ENCODE measurements at places on chromosomes 1 and 21.

DNA sequence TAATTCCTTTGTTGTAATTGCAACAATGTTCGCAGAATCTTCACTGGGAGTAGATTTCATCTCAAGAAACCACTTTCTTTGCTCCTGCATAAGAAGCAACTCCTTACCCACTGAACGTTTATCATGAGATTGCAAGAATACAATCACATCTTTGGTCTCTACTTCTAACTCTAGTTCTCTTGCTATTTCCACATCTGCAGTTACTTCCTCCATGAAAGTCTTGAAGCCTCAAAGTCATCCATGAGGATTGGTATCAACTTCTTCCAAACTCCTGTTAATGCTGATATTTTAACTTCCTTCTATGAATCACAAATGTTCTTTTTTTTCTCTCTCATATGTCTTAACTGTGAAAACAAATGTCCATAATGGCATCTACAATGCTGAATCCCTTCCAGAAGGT is 118.6 kb upstream of the RAB4A start:
- no peak for DNase-seq

GRCh38 chr21:37371041-37371397 is 4.4 kb downstream of the DYRK1A start:
- no peak for DNase-seq

GRCh38 chr1:109750920-109751319 is 10.1 kb upstream of the GSTM3 start:
- DNase-seq: no peak

DNA sequence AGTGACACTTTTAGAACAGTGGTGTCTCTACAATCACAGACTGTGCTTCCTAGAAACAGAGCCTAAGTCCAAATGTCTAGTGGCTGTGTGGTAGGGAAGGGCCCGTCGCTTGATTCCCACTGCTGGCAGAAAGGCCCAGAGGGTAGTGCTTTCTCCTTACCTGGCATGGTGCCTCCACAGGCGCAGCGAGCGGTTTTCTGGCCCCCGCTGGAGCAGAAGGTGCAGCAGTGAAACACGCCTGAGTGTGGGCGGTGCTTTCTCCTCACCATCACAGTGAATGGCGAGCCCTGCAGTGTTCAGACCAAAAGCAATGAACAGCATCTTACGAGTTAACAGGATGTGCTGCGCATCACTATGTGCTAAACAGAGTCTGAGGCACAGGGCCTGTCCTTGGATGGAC is 8.3 kb downstream of the TRIM45 start:
- DNase-seq: no peak

GRCh38 chr1:244049162-244050013 is 1.7 kb upstream of the ZBTB18 start:
- no peak for DNase-seq

DNA sequence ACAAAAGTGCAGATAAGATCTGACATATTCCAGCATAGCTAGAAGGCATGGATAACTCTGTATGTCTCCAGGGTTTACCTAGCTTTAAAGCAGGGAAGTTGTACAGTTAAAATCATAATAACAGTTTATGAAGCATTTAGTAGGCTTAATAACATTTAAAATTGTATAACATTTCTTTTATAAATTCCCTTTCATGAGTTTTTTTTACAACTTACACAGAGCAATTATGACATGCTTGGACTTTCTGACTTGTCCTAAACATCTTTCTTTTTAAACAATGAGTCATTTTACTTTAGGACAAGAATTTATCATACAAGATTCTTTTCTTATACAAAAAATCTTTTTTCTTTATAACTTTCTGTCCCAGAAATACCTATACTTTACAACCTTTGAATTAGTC is 408.5 kb upstream of the NEGR1 start:
- DNase-seq: no peak

DNA sequence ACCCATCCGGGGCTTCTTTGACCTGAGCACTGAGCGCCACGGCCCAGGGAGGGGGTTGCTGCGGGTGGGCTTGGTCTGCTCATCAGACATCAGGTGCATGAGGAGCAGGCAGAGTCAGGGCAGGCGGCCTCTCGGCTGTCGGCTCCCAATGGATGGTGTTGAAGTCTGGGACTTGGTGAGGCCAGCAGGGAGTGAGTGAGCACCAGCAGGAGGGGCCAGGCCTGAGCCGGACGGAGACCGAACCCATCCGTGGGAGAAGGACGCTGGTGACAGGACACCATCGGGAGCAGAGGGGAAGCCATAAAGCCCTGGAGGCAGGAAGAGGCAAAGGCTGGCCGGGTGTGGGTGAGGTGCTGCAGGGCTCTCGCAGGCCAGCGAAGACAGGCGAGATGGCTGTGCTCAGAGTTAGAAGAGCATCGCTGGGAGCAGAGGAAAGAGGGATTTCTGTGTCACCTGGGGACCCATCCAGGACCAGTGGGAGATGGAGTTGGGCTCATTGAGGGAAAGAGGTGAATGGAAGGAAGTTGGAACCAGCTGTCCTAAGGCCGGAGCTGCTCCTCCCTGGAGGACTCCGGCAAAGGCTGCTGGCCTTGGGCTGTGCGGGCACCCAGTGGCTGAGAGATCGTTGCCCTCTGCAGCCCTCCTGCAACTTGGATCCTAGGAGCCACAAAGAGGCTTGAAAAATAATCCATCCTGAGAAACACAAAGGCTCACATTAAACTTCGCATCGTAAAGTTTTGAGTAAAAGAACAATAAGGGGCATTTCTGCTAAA is 49.9 kb downstream of the PDE9A start:
- no peak for DNase-seq

GRCh38 chr1:212225416-212225815 is 59.8 kb upstream of the PPP2R5A start:
- peak; percentile 13 for DNase-seq

- no peak for DNase-seq
Observed at GRCh38 chr1:118081387-118081786, 103.6 kb downstream of the SPAG17 start.

GRCh38 chr1:80893115-80893514 is 907.6 kb upstream of the ADGRL2 start:
- DNase-seq: no peak

GRCh38 chr1:233675893-233676292 is 62.0 kb downstream of the KCNK1 start:
- no peak for DNase-seq
